Activated CD8-positive, alpha-beta memory T cell treated with anti-CD3 and anti-CD28 coated beads, Interleukin-2, amount 10 ng/mL, durations not matched to agents 7 days and 5 days (primary cell): ENCODE measurements at places on chromosomes 3 and 15. TPM values are rescaled to one million over a fixed set of nuclear protein-coding genes. Genes with fewer than 3 reads are reported as not detected.

The RUVBL1 gene
- total RNA-seq = 73.5 TPM

The HRG gene
- total RNA-seq = not detected

The PDE12 gene
- total RNA-seq = 30.3 TPM

The SYNM gene
- 1.5 TPM for total RNA-seq

The TRIM42 gene
- total RNA-seq = not detected

The TMEM158 gene
- total RNA-seq = 0.35 TPM

The LRRC28 gene
- total RNA-seq = 21.2 TPM

The BNC1 gene
- total RNA-seq = not detected

The SAMMSON gene
- total RNA-seq = not detected

The PLSCR4 gene
- not detected for total RNA-seq

The GOLGA6L2 gene
- not detected for total RNA-seq

The ATP8B4 gene
- 98.3 TPM for total RNA-seq

The GABRA5 gene
- total RNA-seq = not detected

The CCR3 gene
- total RNA-seq = 2.0 TPM

The ILDR1 gene
- 4.5 TPM for total RNA-seq

The RYR3 gene
- not detected for total RNA-seq

The ST8SIA2 gene
- total RNA-seq = not detected

The ENTPD3 gene
- total RNA-seq = not detected

The CHRFAM7A gene
- total RNA-seq = 0.73 TPM

The ATP10A gene
- 70.1 TPM for total RNA-seq

The GP5 gene
- total RNA-seq = 0.53 TPM

The PRR23A gene
- not detected for total RNA-seq

The TP63 gene
- total RNA-seq = 1.1 TPM

The TIMP4 gene
- total RNA-seq = not detected

The TAGLN3 gene
- total RNA-seq = not detected

The NR2F2 gene
- total RNA-seq = not detected

The PLSCR2 gene
- total RNA-seq = not detected

The SLC2A2 gene
- not detected for total RNA-seq

The XIRP1 gene
- total RNA-seq = 0.06 TPM

The LHFPL4 gene
- not detected for total RNA-seq

The ADAMTS17 gene
- 1.6 TPM for total RNA-seq

The HLTF gene
- total RNA-seq = 31.3 TPM

The ROPN1B gene
- total RNA-seq = not detected

The LARP6 gene
- not detected for total RNA-seq

The PCLAF gene
- 139 TPM for total RNA-seq

The KIF23 gene
- 81.1 TPM for total RNA-seq

The PFN2 gene
- total RNA-seq = 1.0 TPM

The B3GNT5 gene
- total RNA-seq = 1.3 TPM

The SCAMP2 gene
- 115 TPM for total RNA-seq

The UPK1B gene
- total RNA-seq = not detected

The SKOR1 gene
- 0.23 TPM for total RNA-seq

The REC114 gene
- total RNA-seq = not detected

The ROPN1 gene
- total RNA-seq = not detected

The FGF12 gene
- not detected for total RNA-seq
